CD4-positive, alpha-beta T cell treated with Interleukin-1 beta for 1 hour (primary cell): ENCODE measurements at places on chromosomes 11 and 22.
A peak's percentile ranks its signal among the peaks of the same experiment; 100 is the strongest.

DNA sequence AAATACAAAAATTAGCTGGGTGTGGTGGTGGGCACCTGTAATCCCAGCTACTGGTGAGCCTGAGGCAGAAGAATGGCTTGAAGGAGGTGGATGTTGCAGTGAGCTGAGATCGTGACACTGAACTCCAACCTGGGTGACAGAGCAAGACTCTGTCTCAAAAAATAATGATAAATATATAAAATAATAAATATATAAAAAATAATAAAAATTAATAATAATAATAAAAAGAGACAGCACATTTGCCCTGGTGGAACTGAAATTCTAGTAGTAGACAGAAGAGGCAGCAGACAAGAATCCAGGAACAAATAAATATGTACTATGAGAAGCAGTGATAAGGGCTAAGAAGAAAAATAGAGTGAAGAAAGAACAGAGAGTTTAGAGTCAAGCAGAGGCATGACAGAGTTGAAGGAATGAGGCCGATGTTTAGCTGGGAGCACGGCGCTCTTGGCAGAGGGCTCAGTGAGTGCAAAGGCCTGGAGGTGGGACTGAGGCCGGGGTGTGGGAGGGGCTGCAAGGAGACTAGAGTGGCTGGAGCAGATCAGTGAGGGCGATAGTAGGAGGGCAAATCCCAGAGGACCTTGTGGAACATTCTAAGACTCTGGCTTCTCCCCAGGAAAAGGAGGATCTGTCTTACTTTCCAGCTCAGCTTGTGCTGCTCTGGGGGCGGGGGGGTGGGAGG lies 410.3 kb downstream of the MN1 start:
- no peak for DNase-seq

- no peak for DNase-seq
These were observed 14.7 kb upstream of the GNAZ start for GRCh38 chr22:23055449-23056179.

DNA sequence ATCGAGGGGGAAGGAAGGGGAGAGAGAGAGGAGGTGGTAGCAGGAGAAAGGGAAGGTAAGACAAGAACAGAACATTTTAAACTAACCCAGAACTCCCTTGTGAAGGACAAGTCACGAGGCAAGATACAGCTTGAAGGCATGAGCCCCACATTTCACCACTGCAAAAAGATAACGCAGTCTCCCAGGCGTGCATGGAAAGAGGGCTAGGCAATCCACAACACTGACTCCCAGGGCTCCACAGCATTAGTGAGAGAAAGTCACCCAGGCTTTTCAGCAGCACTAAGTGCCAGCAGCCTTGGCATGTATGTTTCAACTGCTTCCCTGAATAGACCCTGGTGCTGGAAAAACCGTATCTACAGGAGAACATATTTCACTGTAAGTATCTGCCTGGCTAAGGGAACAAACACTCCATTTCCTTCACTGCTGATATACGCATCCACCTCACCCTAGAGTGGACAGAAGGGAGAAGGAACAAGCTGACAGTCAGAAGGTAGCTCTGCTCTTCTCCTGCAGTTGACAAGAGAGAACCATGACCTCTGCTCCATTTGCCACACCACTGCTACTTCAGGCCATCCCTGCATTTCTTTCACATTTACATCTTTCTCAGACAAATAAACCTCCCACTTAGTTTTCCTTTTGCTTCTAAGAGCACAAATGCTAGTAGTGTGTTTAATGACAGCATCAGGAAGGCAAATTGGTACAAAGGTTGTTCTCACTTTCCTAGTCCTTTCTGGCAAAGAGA lies 87.9 kb downstream of the AMBRA1 start:
- DNase-seq = no peak

DNA sequence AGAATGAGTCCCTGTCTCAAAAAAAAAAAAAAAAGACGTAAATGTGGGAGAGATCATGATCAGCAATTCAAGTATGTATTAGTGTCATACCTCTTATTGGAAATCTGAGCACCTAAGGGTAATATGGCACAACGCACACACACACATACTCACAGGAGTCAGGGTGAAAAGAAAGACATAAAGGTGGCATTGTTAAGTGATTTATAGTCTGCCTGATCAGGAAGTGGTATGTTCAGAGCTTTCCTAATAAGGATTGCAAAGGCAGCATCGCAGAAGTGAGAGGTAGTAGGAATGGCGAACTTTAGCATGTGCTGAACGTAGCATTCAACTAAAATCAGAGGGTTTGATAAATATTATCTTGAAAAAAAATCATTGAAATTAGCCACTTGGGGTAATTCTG lies 854.3 kb downstream of the METTL15 start:
- DNase-seq = no peak

- no peak for DNase-seq
These were observed 186.0 kb downstream of the CEP164 start for GRCh38 chr11:117513666-117514065.

DNA sequence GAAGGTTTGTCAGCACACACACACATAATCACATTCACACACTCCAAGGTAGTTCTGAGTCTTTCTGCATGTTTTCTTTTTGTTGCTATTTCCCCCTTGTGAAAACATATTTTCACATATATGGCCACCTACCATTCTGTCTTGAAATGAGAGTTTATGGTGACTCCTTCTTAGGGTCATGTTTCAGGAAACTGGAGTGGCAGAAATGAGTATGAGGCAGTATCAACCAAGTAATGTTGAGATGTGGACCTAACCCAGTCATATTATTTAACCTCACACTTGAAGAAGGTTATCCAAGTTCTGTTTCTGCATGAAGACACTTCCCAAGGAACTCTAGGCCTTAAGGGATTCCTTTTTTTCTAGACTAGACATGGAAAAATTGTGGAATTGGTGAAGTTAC lies 481.4 kb downstream of the ETS1 start:
- no peak for DNase-seq

- DNase-seq = no peak
These were observed 182.9 kb upstream of the CTSC start for GRCh38 chr11:88520391-88520790.

DNA sequence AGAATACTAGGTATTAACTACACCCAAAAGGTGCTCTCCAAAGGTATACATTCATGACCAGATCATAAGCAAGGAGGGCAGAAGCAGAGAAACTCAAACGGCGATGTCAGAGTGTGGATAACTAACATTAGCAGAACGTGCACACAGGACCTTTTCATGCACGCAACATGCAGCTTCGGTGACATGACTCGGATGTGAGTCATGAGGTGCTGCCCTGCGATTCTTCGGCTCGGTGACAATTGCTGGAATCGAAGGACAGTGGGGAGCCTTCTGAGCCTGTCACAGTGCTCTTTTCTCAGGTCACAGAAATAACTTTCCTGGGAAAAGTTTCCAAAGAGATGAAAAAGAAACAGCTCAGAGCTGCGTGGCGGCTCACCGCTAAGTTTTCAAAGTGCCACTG lies 418.5 kb upstream of the SYN3 start:
- no peak for DNase-seq

GRCh38 chr11:100687054-100687629 lies at the start of gene ARHGAP42:
Gene ARHGAP42 (plus strand): TSS chr11:100687288. CDS start chr11:100687679, 391 bp downstream.
- DNase-seq = peak; percentile 2

GRCh38 chr11:66541892-66542291 lies 4.0 kb downstream of the ZDHHC24 start:
- no peak for DNase-seq

DNA sequence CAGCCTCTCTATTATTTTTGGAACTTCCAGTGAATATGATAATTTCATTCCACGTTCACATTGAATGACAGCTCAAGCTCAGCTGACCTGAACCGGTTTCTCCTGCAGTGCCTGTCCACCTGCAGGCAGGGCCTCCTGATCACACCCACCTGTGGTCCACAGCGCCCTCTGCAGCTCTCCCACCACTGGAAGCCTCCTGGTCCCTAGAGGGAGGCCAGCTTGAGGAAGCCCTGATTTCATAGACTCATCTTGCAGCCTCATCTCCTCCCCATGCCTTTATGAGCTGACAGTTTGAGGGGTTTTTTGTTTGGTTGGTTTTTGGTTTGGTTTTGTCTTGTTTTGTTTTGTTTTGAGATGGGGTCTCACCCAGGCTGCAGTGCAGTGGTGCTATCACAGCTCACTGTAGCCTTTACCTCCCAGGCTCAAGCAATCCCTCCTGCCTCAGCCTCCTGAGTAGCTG lies 29.9 kb upstream of the MALAT1 start:
- DNase-seq = peak; percentile 73

- DNase-seq = no peak
These were observed 67.0 kb downstream of the WNT11 start for GRCh38 chr11:76139314-76139713.

DNA sequence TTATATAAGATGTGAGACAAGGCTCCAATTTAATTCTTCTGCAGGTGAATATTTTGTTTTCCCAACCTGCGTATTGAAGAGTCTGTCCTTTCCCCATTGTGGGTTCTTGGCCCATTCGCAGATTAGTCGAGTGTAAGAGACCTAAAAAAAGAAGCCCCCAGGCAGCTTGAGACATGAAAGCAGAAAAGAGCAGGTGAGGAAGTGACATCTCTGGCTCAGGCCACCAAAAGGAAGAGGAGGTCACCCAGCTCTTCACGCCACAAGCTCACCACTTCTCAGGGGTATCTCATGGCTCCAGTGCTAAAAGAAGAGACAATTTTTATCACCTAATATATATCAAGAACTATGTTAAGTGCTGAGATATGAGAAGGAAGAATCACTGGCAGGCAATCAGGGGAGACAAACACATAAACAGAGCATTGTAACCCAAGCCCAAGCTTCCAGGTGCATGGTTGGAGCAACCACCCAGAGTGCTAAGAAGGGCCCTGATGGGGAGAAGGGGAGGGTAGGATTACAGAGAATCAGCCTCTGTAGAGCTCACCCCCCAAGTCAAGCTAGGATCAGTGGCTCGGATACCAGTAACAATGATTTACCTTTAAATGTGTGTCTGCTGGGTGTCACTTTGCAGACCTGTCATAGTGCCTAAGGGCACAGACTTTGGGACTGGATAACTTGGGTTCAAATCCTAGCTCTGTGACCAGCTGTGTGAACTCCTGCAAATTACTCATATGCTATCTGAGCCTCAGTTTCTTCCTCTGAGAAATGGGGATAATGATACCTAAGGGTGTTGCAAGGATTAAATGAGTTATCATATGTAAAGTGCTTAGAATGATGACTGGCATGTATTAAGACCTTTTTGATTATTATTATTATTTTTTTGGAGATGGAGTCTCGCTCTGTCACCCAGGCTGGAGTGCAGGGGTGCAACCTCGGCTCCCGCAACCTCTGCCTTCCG lies 39.2 kb downstream of the MCHR1 start:
- DNase-seq = no peak

DNA sequence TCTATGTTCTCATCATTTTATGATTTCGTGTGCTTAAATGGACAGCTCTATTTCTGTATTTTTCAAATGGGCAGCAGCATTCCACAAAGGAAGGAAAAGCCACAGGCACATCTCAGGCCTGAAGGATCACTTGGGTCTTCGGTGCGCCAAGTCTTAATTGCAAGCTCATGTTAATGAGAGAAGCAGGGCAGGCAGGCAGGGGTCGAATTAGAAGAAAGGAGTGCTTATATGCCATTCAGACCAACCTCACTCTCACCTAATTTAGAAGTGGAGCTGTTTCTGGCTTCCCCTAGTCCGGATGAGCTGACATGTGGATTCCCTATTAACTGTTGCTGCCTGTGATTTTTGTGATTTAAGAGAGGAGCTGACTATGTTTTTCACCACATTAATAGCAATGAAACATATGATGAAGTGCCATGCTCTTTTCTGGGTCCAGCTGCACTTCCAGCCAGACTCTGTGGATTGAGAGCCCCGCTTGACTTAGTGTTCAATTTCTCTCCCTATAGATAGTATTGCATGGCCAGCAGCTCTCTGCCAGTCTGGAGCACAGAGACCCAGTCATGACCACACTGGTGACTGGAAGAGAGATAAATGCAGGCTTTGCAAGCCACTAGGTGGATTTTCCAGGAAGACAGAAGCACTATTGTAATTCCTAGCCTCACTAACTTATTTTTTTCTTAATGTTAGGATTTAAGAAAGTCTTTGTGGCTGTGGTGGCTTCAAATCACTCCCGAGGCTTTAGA lies 373.9 kb upstream of the FAT3 start:
- DNase-seq = no peak

DNA sequence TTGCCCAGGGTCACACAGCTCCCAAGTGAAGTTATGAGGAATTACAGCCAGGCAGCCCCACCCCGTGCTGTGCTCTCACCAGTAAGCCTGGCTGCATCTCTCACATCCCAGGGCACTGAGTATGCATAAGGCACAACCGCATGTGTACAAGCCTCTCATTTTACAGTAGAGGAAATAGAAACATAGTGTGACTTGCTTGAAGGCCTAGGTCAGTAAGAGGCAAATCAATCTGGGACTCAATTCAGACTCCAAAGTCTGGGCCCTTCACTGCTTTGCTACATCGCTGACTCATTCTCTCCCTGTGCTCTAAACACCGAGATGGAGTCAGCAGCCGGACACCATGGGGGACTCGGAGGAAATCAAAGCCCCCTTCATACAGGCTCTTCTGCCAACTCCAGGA lies 7.9 kb downstream of the ABTB2 start:
- no peak for DNase-seq

DNA sequence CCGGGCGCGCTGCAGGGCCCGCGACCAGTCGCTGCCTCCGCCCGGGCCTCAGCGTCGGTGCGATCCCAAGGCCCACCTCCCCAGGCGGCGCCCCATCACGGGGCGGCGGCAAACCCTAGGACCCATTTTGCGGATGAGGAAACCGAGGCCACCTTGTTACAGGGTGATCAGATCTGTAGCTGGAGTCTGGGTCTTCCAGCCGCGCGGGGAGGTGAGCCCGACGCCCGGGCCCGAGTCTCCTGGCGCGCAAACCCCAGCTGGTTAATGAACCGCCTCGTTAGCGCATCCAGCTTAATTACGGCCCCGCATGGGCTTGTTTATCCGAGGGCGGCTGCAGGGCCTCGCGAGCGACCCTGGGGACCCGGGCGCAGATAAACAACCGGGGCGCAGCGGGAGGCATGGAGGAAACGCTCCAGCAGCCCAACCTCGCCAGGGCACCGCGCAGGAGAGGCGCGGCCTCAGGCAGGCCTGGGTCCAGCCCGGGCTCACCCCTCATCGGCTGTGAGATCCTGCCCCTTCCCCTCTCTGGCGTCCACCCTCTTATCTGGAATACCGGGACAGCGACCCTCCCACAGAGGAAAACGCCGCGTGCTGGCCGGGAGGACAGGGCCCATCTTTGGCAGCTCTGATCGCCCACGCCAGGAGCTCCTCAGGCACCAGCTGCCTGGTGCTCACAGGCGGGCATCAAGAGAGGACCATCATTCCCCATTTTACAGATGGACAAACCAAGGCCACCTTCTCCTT lies 14.7 kb downstream of the OTUB1 start:
- DNase-seq = no peak
